Mesendoderm (in vitro differentiated cells): ENCODE measurements at places on chromosomes 1 and 21.

DNA sequence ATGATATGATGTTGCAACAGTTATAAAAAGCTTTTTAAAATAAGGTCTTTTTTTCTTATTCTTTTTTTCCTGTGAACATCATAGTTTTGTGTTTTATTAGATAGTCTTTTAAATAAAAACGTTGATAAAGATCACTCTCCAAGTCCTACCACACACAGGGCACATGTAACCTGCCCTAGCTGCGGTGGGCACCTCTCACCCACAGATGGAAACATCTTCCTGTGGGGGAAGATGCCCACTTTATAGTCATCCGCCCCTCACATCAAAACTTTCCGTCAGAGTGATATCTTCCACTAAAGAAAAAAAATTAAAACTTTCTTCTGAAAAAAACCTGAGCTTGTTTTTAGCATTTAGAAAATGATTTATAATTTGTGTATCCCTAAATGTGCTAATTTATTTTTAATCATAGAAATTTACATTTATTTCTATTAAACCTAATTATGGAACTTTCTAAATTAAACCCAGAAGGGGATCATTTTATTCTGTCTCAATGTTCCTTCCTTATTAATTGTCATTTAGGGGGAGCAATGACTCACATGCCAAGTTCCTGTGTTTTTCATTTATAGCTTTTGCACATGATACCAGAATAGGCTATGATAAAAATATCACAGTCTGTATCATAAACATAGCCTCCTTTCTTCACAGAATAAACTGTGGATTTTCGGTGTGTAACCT is 24.7 kb downstream of the TNFRSF9 start:
- no peak overlapping the region for H3K27ac ChIP-seq
- no peak for DNase-seq
- H3K4me1 ChIP-seq, result peaks cover 2% of the 10 kb centered on the region

DNA sequence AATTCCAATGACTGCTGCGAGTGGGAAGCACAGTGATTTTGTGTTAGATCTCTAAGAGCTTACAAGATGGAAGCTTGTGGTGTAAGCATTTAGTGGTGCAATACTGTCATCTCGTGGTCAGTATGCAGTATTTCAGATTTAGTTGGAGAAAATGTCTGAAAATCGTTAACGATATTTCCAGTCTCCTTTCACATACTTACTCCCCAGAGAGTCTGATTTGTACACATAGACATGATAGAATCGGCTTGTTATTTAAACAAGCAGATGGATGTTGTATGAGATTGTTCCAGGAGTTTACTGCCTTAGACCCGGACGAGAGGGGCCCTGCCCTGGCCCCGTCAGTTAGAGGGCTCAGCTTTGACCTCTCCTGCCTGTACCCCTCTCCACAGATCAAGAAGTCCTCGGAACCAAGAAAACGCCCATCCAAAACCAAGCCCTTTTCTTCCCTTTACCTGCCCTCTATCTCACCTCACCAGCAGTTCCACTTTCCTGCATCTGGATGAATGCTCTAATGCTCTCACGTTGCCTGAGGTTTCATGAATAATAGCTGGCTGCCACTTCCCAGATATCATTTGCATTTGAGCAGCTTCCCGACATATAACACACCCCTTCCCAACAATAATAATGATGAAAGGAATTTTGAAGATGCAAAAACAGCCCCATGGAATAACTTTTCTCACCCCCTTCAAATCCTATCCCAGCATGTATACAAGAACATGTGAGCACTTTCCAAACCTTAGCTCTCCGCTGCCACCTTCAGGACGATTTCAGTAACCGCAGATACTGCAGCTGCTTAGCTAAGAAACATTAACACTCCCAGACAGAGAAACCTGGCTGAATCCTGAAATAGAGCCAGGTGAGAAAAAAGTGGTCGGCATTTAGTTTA is 247.3 kb downstream of the LTN1 start:
- DNase-seq, result peak; percentile 85
- H3K4me3 ChIP-seq, result no peak overlapping the region
- H3K27me3 ChIP-seq, result no peaks in the 10 kb centered on the region
- H3K36me3 ChIP-seq, result no peaks in the 10 kb centered on the region

DNA sequence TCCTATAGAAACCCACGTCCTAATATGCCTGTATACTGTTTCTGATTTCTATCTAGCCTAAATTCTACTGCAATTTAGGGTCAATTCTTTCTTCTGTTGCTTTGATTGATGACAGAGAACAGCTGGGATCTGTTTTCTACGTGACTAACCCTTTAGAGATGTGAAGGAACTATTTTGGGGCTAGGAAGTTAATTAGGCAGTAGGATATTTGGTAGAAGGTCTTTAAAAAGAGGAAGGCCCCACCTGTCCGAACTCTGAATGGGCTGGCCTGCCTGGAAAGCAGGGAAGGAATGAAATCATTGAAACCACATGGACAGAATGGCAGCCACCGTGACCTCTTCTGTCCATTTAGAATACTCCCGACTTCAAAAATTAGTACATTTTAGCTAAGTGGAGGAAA is 21.0 kb downstream of the EIF2D start:
- no peak overlapping the region for H3K27ac ChIP-seq
- no peaks in the 10 kb centered on the region for H3K4me1 ChIP-seq
- DNase-seq, result no peak
- H3K27me3 ChIP-seq, result no peaks in the 10 kb centered on the region
- no peaks in the 10 kb centered on the region for H3K36me3 ChIP-seq

DNA sequence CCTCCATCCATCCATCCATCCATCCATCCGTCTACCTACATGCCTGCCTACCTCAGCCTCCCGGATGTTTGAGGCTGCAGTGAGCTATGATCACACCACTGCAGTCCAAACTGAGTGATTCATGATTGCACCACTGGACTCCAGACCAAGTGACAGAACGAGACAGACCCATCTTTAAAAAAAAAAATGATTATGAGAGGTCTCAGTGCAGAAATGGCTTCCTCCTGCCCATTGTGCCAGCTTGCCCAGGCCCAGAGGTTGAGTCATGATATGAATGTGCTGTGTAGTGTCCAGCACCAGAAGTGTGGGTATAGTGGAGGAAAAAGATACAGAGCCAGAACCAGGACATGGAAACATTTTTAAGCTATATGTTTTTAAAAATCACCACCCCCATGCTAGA is 149.9 kb downstream of the KIF26B start:
- H3K4me3 ChIP-seq, result no peak overlapping the region
- no peaks in the 10 kb centered on the region for H3K36me3 ChIP-seq
- no peaks in the 10 kb centered on the region for H3K27me3 ChIP-seq
- no peaks in the 10 kb centered on the region for H3K4me1 ChIP-seq
- DNase-seq, result no peak

DNA sequence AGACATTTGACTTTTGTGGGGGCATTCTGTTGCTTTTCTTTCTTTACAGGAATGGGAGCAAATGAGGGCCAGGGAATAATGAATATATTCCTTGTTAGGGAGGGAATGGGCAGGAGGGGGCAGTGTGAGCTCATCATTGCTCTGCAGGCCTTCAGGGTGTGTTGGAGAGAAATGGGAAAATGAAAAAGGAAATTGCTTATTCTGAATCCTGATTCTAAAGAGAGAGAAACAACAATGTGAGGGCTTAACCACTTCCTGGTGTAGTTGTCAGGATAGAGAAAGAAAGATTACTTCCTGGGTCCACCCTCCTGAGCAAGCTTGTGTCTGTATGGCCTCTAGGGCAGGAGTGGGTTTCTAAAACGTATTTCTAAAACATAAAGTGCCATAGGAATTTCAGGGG is 28.3 kb downstream of the VANGL2 start:
- H3K4me1 ChIP-seq, result no peaks in the 10 kb centered on the region
- H3K27me3 ChIP-seq, result no peaks in the 10 kb centered on the region
- peak; percentile 74 for DNase-seq

DNA sequence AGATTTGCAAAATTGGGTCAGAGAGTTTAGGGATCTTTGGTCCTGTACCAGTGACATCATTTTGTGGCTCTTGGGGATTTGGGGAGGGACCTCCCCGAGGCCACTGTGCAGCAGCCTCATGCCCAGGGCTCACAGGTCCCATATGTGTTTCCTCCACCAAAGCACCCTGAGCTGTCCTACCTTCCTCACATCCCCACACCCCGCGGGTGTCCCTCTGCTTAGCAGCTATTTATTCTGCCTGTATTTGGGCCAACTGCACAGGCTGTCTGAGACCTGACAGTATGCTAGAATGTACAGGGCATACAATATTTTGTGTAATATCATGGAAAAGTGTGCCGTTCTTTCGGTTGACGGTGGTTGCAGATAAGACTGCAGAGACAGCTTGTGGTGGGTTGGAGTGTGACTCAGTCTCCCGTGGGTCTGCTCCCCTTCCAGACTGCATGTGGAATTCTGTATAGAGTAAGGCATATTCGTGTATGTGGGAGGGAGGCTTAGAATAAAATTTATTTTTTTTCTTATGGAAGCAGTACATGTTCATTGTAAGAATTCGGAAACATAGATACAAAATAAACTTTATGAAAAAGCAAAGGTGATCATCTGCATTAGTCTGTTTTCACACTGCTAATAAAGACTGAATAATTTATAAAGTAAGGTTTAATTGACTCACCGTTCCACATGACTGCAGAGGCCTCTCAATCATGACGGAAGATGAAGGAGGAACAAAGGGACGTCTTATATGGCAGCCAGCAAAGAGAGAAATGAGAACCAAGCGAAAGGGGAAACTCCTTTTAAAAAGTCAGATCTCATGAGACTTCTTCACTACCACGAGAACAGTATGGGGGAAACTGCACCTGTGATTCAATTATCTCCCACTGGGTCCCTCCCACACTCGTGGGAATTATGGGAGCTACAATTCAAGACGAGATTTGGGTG is 84.4 kb downstream of the ADARB1 start:
- H3K4me3 ChIP-seq, result no peak overlapping the region
- H3K36me3 ChIP-seq, result no peaks in the 10 kb centered on the region
- no peak for DNase-seq
- H3K4me1 ChIP-seq, result peaks cover 5% of the 10 kb centered on the region

- H3K4me3 ChIP-seq, result peak overlapping the region; percentile 95
- peak; percentile 88 for DNase-seq
- H3K27me3 ChIP-seq, result no peaks in the 10 kb centered on the region
- peaks cover 3% of the 10 kb centered on the region for H3K4me1 ChIP-seq
Measured at GRCh38 chr1:10210841-10211804, 753 bp downstream of the KIF1B start.

DNA sequence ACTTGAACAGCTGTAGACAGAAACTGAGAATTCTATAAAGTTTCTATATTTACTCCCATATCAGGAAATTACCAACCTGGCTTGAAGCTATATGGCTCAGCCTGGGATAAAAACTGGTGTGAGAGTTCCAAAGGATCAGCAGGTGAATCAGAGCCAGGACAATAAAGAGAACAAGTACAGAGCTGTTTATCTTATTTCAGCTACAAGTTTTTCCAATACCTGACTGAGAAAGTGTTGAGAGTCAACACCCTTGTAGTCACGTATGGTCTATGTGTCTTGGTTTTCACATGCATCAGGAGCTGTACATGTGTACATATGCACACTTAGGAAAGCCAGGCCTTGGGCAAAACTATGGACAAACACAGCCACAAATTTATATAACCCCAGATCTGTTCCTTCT is 40.7 kb upstream of the CXADR start:
- DNase-seq, result no peak
- H3K27me3 ChIP-seq, result no peaks in the 10 kb centered on the region
- no peaks in the 10 kb centered on the region for H3K36me3 ChIP-seq
- H3K4me3 ChIP-seq, result no peak overlapping the region

- peak overlapping the region; percentile 41 for H3K4me3 ChIP-seq
- DNase-seq, result no peak
- no peak overlapping the region for H3K27ac ChIP-seq
- H3K27me3 ChIP-seq, result no peaks in the 10 kb centered on the region
Measured at GRCh38 chr1:11925938-11926292, 312 bp downstream of the KIAA2013 start.

DNA sequence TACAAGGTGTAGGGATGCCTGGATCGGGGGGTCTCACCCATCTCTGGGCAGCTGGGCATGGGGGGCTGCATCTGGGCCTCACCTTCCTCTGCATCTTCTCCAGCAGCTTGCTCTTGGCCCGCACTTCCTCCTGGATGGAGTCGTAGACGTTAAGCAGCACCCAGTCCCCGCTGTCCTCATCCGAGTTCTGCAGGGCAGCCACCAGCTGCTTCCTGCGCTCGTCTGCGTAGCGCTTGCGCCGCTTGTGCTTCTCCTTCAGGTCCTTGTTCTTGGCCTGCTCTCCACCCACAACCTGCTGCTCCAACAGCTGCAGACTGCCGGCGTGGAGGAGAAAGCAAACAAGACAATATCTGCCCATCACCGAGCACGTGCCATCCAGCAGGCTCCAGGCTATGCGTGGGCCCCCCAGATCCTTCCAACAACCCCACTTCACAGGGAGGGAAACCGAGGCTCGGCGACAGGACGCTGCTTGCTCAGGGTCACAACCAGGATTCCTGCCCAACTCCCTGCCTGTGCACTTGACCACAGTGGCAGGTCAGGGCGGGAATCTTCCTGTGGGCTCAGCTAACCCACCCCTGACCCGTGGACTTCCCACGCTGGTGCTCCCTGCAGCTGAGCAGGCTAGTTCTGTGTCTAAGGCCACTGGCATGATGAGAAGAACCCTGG is 21.5 kb upstream of the DDOST start:
- no peaks in the 10 kb centered on the region for H3K4me1 ChIP-seq
- H3K27me3 ChIP-seq, result no peaks in the 10 kb centered on the region
- H3K36me3 ChIP-seq, result no peaks in the 10 kb centered on the region
- H3K27ac ChIP-seq, result no peak overlapping the region
- DNase-seq, result no peak

GRCh38 chr1:182955596-182956588 is 2.9 kb upstream of the SHCBP1L start:
- no peak overlapping the region for H3K4me3 ChIP-seq
- H3K36me3 ChIP-seq, result no peaks in the 10 kb centered on the region
- no peaks in the 10 kb centered on the region for H3K27me3 ChIP-seq
- no peak overlapping the region for H3K27ac ChIP-seq
- no peaks in the 10 kb centered on the region for H3K4me1 ChIP-seq

GRCh38 chr1:113275691-113276090 is 114.6 kb upstream of the MAGI3 start:
- DNase-seq, result peak; percentile 72
- H3K27ac ChIP-seq, result no peak overlapping the region
- H3K4me1 ChIP-seq, result peaks cover 13% of the 10 kb centered on the region
- no peaks in the 10 kb centered on the region for H3K36me3 ChIP-seq
- no peak overlapping the region for H3K4me3 ChIP-seq
- H3K27me3 ChIP-seq, result no peaks in the 10 kb centered on the region

GRCh38 chr1:1432951-1433803 is 2.3 kb upstream of the VWA1 start:
- H3K4me1 ChIP-seq, result peaks cover 15% of the 10 kb centered on the region
- no peak overlapping the region for H3K4me3 ChIP-seq
- DNase-seq, result peak; percentile 88
- no peaks in the 10 kb centered on the region for H3K36me3 ChIP-seq
- peak overlapping the region; percentile 97 for H3K27ac ChIP-seq

GRCh38 chr21:45948576-45949141 is 32.9 kb upstream of the COL6A1 start:
- no peak overlapping the region for H3K27ac ChIP-seq
- no peak overlapping the region for H3K4me3 ChIP-seq
- no peaks in the 10 kb centered on the region for H3K4me1 ChIP-seq
- no peaks in the 10 kb centered on the region for H3K27me3 ChIP-seq

- no peak overlapping the region for H3K27ac ChIP-seq
- H3K36me3 ChIP-seq, result no peaks in the 10 kb centered on the region
- H3K4me3 ChIP-seq, result no peak overlapping the region
- DNase-seq, result no peak
- H3K4me1 ChIP-seq, result no peaks in the 10 kb centered on the region
Measured at GRCh38 chr1:67677930-67678329, 7.1 kb upstream of the GADD45A start.
